Aorta (tissue), 5 donors: ENCODE measurements at places on chromosomes 12 and 14. TPM values are rescaled to one million over a fixed set of nuclear protein-coding genes. Genes with fewer than 3 reads are reported as not detected.

DNA sequence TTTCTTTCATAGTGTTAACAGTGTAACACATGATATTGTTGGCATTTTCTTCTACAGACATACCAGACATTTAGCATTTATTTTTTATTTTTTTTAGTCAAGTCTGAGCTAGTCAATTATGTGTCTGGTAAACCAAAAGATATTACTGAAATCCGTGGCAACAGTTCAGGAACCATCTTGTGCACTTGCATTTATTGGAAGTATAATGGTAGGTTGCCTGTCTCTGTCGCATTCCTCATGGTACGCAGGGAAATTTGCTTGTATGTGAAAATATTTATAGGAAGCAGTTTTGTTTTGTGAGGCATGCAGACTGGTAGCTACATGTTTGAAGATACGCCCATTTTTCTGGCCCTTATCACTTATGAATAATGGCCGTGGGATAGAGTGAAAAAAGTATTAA lies 186.1 kb upstream of the SLC38A2 start:
- no peak for DNase-seq

- no peak for DNase-seq
These were observed 17.3 kb downstream of the EPYC start for GRCh38 chr12:90987520-90987919.

DNA sequence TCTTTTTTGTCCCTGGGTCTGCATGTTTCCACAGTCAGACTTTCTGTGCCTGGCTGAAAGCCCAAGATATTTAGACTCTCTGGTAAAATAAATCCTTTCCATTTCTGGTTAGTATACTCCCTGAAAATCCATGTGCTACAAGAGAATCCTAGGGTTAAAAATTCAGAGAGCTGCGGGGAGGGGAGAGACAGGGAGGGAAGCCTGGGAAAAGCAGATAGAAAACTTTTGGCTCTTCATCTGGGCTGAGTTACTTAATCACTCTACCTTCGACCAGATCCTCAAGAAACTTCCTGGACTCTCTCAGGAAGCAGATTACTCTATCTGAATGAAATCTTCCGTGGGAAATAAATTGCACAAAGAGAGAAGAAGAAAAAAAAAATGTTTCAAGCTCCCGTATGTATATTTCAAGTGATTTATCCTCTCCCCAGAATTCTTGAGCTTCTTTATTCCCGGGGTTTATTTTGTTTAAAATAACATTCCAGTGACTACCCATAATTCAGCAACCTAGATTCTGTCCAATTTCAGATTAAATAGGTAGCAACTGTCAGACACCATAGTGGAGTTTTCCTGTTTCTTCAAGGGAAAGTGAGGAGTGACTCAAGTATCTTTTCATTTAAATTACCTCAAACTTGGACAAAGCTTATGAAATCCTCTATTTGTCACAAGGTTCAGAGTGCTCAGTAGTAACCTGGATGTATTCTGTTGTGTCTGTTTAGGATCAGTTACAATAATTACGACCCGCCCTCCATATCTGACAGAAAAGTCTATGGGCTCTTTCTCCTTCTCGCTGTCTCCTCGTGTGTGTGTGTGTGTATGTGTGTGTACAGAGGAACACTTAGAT lies 163.7 kb downstream of the MYRFL start:
- no peak for DNase-seq

DNA sequence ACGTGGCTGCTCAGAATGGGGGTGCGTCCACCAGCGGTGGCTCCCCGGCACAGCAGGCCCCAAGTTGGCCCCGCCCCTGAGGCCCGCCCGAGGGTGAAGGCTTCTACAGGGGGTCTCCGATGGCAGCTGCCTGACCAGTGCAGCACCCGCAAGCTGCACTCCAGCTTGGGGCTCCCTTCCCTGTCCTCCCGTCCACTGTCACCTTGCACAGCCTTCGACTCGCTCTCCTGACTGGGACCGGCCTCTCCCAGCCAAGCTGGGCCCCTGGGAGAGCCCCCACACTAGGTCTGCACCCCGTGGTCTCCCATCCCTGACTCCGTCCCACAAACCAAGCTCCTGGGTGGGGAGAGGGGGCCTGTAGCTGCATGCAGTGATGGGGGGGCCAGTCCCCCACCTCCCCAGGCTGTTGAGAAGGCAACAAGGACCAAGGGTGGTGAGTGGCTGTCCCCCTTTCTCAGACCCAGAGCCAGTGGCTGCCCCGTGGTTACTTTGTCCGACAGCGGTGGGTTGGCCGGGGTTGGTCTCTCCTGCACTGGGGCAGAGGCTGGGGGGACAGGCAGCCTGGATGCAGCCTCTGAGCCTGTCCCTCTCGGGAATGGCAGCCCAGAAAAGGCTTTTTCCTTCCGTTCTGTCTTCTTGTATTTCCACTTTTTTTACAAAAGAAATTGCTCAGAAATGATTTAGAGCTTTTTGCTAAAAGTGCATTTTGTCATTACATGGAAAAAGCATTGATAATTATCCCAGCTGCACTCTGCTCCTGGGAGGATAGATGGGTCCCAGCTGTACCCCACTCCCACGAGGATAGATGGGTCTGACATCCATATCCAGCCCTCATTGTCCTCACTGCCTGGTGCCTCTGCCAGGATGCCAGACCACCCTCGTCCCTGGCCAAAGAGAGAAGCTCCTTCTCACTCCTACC lies 217.0 kb downstream of the KIF26A start:
- no peak for DNase-seq

- no peak for DNase-seq
These were observed 62.0 kb upstream of the LMNTD1 start for GRCh38 chr12:25615119-25615518.

DNA sequence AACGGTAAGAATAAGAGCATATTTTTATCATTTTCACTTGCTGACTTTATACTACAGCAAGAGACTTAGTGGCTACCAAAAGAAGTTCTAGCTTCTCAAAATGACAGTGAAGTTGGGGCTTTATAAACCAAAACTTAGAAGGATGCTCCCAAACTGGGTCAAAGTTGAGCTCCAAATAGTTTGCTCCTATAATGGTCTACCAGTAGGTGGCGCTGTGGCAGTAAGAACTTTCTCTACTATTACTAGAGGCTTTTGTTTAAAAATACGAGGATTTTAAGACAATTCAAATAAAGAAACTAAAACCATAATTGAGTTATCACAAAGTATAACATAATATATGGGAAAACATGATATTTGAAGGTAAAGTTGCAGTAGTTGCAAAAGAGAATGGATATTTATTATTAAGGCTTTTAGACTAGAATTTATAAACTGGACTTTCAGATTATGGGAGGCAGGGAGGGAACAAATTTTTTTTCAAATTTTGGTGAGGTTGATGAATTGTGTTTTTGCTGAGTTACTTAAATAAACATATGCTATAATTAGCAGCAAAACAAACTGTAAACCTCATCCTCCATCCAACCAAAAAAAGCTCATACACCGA lies 75.0 kb downstream of the TGFB3 start:
- DNase-seq, result peak; percentile 71

DNA sequence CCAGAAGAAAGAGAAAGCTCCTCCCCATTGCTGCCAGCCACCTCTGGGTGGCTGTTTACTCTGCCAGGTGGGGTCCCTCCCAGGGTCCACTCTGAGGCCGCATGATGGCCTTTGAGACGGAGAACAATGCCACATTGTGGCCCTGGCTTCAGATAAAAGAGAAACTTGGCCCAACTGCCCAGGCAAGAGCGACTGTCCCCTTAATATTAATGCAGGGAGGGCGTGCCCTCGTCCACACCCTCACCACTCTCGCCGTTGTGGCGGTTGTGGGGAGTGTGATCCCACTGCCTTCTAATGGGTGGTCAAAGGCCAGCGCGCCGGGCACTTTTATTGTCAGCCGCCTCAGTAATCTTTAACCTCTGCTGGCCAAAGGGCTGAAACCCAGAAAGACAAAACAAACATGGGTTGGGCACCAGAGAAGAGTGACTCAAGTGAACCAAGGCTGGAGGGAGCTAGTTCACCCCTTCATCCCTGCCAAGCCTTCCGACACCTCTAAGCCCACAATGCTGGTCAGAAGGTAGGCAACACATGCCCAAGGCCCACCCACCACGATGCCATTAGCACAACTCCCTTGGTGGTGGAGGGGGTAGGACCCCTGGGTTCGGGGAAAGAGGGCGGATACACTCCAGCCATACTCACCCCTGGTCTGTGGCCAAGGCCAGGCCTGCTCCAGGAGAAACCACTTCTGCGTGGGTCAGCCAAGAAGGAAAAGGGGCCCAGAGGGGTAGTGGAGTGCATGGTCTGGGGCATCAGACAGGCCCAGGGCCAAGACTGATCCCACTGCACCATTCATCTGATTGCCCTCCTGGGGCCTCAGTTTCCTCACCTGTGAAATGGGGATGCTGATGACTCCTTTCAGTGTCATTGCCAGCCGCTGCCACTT lies 44.5 kb upstream of the BCL11B start:
- no peak for DNase-seq

DNA sequence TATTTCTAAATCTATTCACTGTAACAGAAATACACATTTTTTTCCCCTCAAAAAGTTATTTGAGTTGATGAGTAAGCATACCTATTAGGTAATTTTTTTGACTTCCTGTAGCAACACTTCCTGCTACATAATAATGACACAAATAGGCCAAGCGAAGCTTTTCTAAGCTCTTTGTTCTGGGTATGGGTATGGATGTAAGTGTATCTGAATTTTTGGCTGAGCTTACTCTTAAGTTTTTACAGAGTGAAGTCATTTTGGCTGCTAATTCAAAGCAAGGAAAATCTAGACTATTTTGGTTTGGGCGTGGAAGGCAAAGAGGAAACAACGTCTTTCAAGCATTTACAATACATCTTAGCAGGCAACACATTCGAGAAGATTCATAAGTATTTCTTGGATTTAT lies 1206.0 kb upstream of the FLRT2 start:
- no peak for DNase-seq

Gene RAD52
- 14.3 TPM for polyA plus RNA-seq

Gene VRTN
- not detected for polyA plus RNA-seq

Gene IL25
- polyA plus RNA-seq, result not detected

Gene GALC
- 7.1 TPM for polyA plus RNA-seq

Gene SLC24A4
- polyA plus RNA-seq, result 0.26 TPM
